IPS DF 6.9 (cell line): ENCODE measurements at places on chromosomes 2 and 18.

- no peak for DNase-seq
Measured at GRCh38 chr2:219362072-219362471, 25.6 kb downstream of the DNPEP start.

DNA sequence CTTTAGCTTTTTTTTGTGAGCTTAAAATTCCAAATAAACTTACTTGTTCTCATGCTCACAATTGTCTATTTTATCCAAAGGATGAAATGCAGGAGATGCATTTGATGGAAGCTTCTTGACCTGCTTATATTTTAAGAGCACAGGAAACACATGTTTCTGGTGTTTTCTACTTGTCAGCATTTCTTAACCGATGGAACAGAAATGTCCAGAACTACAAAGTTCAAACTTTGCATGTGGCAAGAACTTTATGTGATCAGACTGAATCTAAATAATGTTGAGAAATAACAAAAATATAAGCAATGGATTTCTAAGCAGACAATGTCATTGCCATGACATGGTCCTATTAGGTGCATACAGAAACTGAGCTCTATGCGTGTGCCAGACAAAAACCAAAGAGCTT, 9.9 kb upstream of the CTLA4 start:
- DNase-seq, result no peak

- DNase-seq, result no peak
Measured at GRCh38 chr18:74444104-74444503, 13.0 kb downstream of the DIPK1C start.

DNA sequence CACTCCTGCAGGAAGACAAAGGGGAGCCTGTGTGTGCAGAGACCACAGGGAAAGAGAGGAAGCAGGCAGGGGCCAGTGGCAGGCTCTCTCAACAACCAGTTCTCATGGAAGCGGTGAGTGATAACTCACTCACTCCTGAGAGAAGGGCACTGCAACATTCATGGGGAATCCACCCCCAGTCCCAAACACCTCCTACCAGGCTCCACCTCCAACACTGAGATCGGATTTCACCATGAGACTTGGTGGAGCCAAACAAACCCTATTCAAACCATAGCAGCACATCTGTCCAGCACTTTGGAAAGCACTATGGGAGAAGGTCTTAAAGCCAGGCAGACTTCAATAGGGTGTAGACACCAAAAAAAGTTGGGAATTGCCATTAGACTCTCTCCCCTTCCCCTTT, 345.7 kb upstream of the SPRED2 start:
- DNase-seq, result peak; percentile 7

DNA sequence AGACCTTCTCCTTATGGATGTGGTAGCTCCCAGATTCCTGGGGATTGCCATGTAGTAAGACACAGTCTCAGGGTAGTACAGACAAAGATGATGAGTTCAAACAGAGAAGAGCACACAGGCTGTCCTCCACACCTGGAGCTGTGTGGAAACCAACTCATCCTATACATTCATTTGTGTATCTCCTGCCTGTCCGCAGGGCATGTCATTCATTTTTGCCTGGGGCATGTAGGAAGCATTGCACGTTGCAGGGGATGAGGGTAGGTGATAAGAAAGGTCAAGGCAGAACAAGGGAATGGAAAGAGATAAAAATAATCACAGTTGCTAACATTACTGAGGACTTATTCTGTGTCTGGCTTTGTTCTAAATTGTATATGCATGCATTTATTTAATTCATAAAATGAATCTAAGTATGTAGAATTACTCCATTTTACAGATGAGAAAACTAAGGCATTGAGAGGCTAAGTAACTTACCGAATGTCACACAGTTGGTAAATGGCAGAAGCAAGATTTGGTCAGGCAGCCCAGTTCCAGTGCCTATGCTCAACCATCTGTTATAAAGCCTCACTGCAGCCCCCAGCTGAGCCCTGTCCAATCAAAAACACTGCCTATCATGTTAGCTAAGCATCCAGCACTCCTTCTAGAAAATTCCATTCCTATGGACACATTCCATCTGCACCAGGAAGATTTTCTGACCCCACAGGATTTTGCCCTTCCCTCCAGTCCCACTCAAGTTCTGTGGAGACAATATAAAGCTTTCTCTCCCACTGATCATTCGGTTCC, 81.0 kb downstream of the SUMO1 start:
- no peak for DNase-seq

- DNase-seq, result no peak
Measured at GRCh38 chr2:52563151-52563550, 1204.5 kb upstream of the CHAC2 start.
